Dermis lymphatic vessel endothelial cell (primary cell): ENCODE measurements at places on chromosomes 7 and 10. TPM values are rescaled to one million over a fixed set of nuclear protein-coding genes. Genes with fewer than 3 reads are reported as not detected.

The GRM3 gene
- not detected in 2 replicates for total RNA-seq

The SLC26A3 gene
- total RNA-seq: not detected in 2 replicates

The CPVL gene
- total RNA-seq: 0.33 and 0.52 TPM in 2 replicates

The PLAC9 gene
- total RNA-seq: 0.43 and 2.4 TPM in 2 replicates

The MICU1 gene
- 41.8 and 43.1 TPM in 2 replicates for total RNA-seq

The FAM25A gene
- not detected in 2 replicates for total RNA-seq

The NCAPG2 gene
- 5.7 and 5.8 TPM in 2 replicates for total RNA-seq

The ACTR3C gene
- total RNA-seq: 1.7 and 6.7 TPM in 2 replicates

The SP4 gene
- total RNA-seq: 8.2 and 8.3 TPM in 2 replicates

The CAMK2B gene
- under 0.01 TPM in 1 of 2 replicates, not detected in the other for total RNA-seq

The GPER1 gene
- total RNA-seq: 0.86 and 0.87 TPM in 2 replicates

The DMBT1 gene
- total RNA-seq: not detected in 2 replicates

The HDAC9 gene
- total RNA-seq: 7.6 and 7.7 TPM in 2 replicates

The SPDYE11 gene
- total RNA-seq: not detected in 2 replicates

The INMT gene
- not detected in 2 replicates for total RNA-seq

The TMEM178B gene
- total RNA-seq: under 0.01 and 0.11 TPM in 2 replicates

The ABCB1 gene
- 0.26 and 0.87 TPM in 2 replicates for total RNA-seq

The PHYH gene
- total RNA-seq: 10.3 and 12.1 TPM in 2 replicates

The BCCIP gene
- total RNA-seq: 31.1 and 34.6 TPM in 2 replicates

The CDH23 gene
- under 0.01 TPM in 2 replicates for total RNA-seq

The HACD1 gene
- total RNA-seq: 14.7 and 17.9 TPM in 2 replicates

The SEMA3A gene
- 74.7 and 135 TPM in 2 replicates for total RNA-seq
